ENCODE measurements at places on chromosomes 2 and 18.

DNA sequence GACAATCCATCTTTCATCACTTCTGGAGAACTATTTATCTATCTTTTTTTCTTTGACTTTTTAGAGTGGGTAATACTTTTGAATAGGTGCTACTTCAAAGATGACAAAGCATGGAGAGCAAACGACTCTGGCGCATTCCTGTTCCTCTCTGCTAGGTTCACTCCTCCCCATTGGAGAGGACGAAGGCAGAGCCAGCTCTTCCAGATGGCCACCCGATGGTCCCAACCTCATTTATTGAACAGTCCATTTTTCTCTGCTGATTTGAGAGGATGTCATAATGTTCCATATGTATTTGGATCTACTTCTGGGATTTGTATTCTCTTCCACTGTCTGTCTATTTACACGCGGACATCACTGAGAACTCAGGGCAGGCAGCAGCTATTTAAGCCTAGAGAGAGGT lies 284.3 kb upstream of the CXCR4 start:
- DNase-seq: no peak

DNA sequence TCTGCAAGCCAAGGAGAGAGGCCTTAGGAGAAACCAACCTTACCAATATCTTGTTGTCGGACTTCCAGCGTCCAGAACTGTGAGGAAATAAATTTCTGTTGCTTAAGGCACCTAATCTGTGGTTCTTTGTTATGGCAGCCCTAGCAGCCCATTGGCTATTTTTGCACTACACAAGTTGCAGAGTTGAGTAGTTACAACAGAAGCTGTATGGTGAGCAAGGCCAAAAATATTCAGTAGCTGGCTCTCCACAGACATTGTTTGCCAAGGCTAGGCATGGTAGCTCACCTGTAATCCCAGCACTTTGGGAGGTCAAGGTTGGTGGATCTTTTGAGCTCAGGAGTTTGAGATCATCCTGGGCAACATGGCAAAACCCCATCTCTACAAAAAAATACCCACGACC lies 27.1 kb upstream of the SCYGR1 start:
- no peak for DNase-seq

GRCh38 chr2:224417361-224417729 lies 15.4 kb upstream of the FAM124B start:
- no peak for DNase-seq

DNA sequence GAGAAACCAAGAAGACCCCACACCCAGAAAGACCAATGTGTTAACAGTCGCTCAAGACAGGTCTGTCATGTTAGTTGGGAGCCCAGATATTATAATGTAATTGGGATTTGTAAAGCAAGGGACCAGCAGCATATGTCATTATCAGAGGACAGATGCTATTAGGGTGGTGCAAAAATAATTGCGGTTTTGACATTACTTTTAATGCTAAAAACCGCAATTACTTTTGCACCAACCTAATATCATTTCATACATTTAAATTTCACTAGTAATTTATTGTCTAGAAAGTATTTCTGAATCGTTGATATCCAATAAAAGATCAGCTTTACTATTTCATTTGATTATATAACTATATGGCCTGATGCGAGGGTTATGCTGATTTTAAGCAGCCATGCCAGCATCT lies 131.2 kb downstream of the TTN start:
- DNase-seq: no peak

- no peak for DNase-seq
These were observed at the start of gene GULP1 for GRCh38 chr2:188291617-188292347. Gene GULP1 (plus strand): TSS chr2:188291874. CDS start chr2:188477703, 185,829 bp downstream.

DNA sequence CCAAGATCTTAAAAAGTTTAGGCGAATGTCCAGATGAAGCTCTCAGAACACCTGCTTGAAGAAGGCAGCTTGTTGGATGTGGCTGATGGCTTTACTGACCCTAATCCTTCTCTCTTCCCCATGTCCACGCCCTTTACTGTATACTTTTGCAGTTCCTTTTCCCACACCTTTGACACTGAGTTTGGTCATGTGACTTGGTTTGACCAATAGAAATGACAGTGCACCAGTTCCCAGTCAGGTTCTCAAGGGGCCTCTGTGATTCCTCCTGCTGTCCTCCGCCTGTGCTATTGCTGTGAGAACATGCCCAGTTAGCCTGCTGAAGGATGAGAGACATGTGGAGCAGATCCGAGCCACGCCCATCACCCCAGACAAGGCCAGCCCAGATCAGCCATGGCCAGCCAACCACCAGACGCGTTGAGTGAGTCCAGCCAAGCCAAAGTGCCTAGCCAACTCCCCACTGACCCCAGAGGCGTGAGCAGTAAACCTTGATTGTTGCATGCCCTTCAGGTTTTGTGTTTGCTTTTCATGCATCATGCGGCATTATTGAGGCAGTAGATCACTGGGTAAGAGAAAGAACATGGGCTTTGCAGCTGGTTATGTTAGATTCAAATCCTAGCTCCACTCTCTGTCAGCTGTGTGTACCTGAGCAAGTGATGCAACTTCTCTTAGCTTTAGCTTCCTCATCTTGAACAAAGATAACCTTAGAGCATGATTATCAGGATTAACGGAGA lies 258.0 kb upstream of the SIX2 start:
- no peak for DNase-seq

GRCh38 chr2:21001225-21001946 lies 42.5 kb downstream of the APOB start:
- no peak for DNase-seq

- no peak for DNase-seq
These were observed 194.3 kb downstream of the ARL4C start for GRCh38 chr2:234302664-234302991.

DNA sequence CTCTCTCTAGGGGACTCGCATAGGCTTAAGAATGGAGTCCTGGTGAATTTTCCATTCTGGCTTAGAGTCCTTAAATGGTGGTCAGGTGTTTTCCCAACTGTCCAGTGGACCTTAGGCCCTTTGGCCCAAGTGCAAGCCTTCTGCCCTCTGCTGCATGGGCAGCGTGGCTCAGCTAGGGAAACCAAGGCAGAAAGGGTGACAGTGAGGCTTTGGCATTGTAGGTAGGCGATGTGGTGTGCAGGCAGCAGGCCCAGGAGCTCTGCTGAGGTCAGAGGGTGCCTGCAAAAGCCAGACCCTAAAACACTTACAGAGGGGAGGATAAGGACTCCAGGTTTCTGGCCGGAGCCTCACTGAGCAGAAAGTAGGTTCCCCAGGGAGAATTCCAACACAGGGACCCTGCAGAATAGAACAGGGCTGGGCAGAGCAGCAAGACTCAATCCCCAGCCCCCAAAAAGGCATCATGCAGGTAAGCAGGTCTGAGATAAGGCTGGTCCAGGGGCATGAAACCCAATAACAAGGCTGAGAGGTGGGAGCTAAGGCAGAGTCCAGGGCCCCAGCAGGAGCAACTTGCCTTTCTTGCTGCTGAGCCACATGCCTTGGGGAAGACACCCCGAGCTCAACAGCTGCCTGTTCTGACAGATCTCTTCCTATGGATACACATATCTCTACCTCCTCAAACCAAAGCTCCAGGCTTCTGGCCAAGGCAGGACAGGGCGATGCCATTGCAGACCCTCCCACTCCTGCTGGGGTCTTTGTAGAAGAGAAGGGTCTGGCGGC lies 199.7 kb downstream of the TNS1 start:
- DNase-seq: no peak

- DNase-seq: no peak
These were observed 464.8 kb upstream of the RGPD4 start for GRCh38 chr2:107361751-107362381.

- DNase-seq: peak; percentile 41
These were observed 122.7 kb upstream of the NABP1 start for GRCh38 chr2:191555092-191555742.

DNA sequence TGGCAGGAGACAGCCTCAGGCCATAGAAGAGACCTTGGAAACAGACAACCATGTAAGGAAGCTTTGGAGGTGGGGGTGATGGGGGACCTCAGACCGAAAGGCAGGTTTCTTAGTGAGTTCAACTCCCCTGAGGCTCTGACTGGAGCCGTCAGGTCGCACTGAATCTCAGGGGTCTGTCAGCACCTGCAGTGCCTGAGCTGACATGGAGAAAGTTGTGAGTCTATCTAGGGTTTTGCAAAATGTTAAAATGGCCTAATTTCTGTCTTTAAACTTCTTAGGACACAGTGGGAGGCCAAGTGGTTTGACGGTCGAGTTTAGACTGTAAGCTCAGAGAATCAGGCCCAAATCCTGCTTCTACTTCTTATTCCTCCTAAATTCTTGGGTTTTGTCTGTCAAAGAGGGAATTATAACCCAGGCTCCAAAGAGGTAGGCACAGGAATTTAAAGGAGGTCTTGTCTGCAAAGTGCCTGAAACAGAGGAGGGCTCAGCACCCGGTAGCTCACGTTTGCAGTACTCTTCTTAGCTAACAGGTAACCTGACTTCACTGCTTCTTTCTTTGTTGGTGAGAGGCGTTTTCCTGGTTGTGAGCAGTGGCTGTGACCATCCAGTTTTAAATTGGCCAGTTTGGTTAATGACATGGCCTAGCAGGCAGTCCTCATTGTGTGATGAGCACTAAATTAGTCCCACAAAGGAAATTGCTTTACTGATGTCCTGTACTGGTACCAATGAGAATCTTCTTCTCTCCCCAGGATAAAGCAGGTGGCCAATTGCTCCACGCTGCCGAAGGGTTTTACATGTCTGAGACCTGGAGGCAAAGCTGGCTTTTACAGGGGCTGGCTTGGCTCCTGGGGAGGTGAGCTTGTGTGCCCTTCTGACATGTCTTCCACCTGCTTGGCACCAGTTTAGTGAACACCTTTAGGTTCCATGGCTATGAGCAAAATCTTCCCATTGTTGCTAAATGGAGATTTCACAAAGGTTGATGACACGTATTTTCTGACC lies 95.7 kb downstream of the MYCN start:
- DNase-seq: no peak

- DNase-seq: no peak
These were observed 200.6 kb upstream of the RASGRP3 start for GRCh38 chr2:33275689-33276444.

DNA sequence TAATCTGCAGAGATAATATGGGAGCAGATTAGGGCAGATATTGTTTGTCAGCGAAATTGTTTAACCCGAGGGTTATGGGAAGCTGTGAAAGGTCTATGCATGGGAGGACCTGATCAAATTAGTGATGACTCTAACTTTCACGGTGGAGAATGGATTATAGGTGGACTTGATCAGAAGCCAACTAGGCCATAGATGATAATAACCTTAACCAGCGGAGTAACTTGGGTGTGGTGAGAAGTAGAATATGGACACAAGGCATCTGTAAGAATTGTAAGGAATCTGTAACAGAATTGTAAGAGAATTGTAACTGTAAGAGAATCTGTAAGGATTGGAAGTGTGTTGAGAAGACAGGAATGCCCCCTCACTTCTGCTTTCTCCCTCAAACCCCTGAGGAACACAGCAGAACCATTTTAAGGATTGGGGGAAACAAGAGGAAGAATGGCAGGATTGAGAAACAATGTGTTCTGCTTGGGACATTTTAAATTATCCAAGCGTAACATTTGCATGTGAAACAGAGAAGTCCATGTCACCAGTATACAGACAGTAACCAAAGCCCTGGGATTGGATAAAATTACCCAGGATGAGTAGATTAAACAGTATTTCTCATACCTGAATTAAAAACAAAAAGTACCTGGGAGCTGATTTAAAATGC lies 14.9 kb upstream of the SLC39A10 start:
- DNase-seq: no peak

DNA sequence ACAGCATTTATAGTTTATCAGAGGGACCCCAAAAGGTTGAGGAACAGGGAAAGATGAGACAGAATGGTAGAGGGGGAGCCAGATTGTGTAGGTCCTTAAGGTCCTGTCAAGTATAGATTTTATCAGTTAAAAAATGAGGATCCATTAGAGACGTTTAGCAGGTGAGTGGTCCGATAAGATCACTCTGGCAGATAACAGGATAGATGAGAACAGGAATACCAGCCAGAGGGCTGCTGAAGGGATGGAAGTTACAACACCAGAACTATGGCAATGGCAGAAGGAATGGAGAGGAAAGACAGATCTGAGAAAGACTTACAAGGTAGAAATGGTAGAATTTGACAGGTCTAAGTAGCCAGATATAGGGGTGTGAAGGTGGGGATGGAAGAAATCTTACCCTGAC lies 141.7 kb downstream of the CDH20 start:
- DNase-seq: no peak

DNA sequence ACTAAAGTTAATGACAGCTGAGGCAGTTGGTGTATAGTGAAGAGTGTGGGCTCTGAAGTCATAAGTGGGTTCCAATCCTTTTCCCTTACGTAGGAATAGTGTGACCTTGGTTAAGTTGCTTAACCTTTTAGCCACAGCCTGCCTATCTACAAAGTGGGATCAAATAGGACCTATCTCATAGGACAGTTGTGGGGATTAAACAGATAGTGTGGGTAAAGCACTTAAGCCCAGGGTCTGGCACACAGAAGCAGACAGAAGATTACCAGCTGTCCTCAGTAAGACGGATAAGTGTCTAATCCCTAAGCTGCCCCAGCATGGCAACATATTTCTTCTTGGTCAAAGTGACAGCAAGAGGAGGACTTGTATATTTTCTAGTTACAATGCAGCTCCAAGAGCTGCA lies 28.2 kb downstream of the UBE2F start:
- DNase-seq: no peak

GRCh38 chr2:236376566-236377244 lies 112.5 kb upstream of the ASB18 start:
- DNase-seq: no peak

DNA sequence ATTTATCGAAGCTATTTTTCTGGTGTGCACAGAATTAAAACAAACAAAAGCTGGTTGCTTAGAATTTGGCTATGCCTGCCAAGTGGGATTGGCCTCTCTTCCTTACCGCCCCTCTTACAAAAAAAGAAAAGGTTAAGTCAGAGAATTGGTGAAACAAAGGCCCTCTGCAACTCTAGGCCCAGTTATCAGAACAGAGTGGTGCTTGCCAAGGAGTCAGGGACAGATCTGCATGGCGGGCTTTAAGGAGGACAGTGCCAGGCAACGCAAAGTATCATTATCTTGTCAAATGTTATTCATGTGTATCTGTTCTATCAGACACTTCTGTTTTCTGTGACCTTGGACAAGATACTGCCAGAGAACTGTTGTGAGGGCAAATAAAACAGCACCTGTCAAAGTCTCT lies 78.3 kb downstream of the TGIF1 start:
- DNase-seq: no peak

DNA sequence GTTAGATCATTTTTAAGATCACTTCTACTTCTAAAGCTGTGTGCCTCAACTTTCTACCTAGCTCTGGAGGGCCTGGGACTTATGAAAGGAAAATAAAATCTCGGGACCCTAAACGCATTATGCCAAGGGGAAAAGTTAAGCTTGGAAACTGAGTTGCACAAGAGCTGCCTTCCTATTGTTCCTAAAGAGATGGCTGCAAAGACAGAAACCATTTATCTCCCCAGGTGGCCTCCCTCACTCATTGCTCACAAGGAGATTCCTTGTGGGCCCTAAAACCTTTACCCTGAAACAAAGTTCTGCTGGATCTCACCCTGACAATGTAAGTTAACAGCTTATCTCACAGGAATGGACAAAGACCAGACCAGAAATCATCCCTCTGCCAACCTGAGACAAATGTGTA lies 26.8 kb downstream of the TUBB6 start:
- no peak for DNase-seq

DNA sequence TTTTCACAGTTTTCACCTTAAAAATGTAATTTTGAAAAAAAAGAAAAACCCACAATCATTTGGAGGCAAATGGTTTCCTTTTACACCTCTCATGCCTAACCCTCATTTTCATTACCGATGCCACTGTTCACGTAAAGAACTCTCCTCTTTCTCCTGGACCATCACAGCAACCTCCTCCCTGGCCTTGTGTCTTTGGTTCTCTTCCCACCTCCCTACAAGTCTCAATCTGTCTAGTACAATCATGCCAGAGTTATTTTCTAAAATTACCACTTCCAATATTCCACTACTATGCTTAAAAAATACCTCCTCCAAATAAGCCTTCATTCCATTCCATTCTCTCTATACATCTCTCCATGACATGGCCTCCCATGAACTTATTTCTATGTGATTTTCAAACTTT lies 77.9 kb upstream of the RIT2 start:
- DNase-seq: no peak
